ENCODE measurements at places on chromosomes 1 and 21.

- no peak for DNase-seq
Observed at GRCh38 chr1:115654663-115655305, 13.0 kb downstream of the VANGL1 start.

- DNase-seq = no peak
Observed at GRCh38 chr21:15935530-15935929, 205.7 kb downstream of the USP25 start.

GRCh38 chr1:85289207-85289847, 12.9 kb upstream of the BCL10 start:
- DNase-seq = no peak

DNA sequence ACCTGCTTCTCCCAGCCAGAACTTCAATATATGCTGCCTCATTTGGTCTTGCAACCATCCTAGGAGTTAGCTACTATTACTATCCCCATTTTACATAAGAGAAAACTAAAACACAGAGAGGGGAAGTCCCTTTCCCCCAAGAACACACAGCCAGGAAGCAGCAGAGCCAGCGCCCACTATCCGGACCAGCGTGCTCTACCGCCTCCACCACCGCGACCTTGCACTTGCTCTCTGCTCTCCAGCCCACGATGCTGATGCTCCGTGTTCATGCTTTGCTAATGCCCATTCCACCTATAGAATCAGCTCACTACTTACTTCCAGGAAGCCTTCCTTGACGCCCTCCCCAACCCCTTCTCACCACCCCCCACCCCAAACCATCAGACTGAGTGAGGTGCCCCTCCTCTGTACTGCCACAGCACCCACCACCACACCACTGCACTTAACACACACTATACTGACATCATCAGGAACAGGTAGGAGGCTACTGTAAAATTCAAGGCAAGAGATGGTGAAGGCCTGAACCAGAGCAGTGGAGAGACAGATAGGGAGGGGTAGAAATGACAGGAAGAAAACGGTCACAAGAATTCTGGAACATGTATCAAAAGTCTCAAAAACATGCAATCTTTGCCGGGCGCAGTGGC, 9.4 kb downstream of the TMEM53 start:
- DNase-seq = no peak

DNA sequence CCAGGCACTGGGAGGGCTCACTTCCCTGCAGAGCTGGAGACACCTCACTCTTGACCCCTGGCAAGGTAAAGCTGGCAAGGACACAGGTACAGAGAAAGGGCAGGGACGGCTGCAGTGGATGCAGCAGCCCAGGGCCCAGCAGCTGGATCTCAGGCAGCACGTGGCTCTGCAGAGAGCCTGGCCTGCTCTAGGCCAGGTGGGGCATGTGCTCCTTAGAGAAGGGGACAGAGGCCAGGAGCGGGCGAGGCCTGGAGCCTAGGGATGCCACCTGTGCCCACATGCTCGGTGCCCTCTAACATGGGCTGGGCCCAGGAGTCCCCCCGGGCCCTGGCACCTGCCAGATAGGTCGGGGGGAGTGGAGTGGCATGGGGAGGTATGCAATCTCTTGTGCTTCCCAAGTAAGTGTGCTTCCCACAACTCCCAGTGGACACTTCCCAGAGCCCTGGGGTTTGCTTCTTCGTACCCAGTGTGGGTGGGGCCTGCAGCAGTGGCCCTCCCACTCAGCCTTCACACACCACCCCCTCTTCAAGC, 30.0 kb downstream of the WNT3A start:
- no peak for DNase-seq

GRCh38 chr1:46569884-46570725, 18.7 kb upstream of the KNCN start:
- no peak for DNase-seq

- no peak for DNase-seq
Observed at GRCh38 chr1:40824591-40825434, 37.4 kb downstream of the CITED4 start.

DNA sequence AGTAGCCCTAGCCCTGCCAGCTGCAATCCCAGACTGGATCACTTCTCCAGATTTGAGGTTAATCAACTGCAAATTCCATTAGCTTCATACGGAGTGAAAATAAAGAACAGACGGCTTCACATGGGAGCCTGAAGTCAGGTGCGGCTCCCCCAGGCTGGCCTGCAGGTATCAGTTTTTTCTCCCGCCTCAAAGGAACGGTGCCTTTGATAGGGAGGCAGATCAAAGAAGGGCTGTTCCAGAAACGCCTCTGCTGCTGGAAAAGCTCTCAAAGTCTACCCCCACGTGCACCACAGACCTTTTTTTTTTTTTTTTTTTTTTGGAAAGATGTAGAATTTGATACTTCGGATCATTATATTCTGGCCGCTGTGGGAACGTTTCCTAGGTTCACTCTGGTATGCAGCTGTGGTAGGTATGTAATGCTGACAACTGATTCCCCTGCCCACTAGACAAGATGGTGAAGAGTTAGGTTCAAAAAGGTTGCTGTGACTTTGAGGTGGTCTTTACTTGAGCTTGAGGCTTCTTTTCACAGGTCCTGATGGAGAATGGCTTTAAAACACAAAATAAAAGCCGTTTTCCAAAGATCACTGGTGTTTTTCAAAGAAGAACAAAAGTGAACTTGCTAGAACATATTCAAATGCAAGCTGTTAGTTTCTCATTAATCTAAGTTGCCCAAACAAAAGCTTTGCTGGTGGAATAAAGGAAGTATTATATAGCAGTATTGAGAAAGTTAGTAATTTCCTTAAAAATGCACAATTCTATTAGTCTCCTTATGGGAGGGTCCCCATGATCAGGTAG, 189.0 kb upstream of the NFIA start:
- DNase-seq = no peak

All from activated T-helper 1 cell treated with anti-CD3 and anti-CD28 coated beads, Interleukin-2, amount 50 U/mL, for 16 hours (primary cell).